ENCODE measurements at places on chromosomes 13 and 19. TPM values are rescaled to one million over a fixed set of nuclear protein-coding genes. Genes with fewer than 3 reads are reported as not detected.
A peak's percentile ranks its signal among the peaks of the same experiment; 100 is the strongest.

DNA sequence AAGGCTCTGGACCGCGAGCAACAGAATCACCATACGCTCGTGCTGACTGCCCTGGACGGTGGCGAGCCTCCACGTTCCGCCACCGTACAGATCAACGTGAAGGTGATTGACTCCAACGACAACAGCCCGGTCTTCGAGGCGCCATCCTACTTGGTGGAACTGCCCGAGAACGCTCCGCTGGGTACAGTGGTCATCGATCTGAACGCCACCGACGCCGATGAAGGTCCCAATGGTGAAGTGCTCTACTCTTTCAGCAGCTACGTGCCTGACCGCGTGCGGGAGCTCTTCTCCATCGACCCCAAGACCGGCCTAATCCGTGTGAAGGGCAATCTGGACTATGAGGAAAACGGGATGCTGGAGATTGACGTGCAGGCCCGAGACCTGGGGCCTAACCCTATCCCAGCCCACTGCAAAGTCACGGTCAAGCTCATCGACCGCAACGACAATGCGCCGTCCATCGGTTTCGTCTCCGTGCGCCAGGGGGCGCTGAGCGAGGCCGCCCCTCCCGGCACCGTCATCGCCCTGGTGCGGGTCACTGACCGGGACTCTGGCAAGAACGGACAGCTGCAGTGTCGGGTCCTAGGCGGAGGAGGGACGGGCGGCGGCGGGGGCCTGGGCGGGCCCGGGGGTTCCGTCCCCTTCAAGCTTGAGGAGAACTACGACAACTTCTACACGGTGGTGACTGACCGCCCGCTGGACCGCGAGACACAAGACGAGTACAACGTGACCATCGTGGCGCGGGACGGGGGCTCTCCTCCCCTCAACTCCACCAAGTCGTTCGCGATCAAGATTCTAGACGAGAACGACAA is 1.8 kb downstream of the PCDH17 start:
- no peak for DNase-seq

GRCh38 chr19:40283414-40284250 is 1.5 kb downstream of the AKT2 start:
- no peak for DNase-seq

- no peak for DNase-seq
These were observed 20.3 kb upstream of the RAP2A start for GRCh38 chr13:97413694-97414093.

GRCh38 chr19:37817180-37817981 is 38.0 kb upstream of the ZNF573 start:
- no peak for DNase-seq

DNA sequence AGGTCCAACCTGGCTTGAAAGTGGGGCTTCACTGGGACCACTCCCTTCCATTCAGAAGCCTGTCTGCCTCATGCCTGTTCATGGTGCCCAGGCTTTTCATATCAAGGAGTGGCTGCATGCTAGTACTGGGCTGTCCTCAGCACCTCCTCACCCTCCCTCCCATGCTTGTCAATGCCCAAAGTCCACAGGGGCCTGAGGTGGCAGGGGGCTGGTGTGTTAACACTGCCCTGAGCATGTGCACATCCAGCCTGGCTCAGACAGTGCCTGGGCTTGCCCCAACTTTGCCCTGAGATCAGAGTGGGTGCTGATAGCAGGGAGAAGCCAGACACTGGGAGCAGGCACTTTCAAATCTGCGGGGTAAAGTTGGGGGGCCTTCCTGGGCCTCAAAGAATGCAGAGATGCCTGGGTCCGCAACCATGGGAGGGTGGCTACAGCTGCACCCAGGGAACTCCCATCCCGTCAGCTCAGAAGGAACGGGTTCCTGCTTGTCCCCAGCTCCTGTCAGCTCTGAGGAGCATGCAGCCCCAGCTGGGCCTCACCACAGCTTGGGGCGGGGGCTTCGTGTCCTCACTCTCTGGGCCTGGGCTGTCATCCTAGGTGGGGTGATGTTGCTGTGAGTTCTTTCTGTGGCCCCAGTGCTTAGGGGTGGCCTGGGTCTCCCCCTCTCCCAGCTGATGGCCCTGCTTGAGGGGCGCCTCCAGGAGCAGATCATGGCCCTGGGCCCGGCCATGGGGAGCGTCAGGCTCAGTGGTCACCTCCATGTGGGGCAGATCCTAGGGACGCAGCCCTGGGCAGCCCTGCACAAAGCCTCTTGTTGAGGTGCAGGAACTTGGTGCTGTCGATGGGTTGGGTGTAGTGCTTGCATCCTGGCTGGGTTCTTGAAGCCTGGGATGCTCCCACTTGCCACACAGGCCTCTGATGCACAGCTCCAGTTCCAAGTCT is 830.6 kb upstream of the SLITRK5 start:
- no peak for DNase-seq

- no peak for DNase-seq
These were observed 14.5 kb downstream of the KPNA3 start for GRCh38 chr13:49777746-49778614.

- DNase-seq = peak; percentile 6
These were observed 1.4 kb downstream of the NOVA2 start for GRCh38 chr19:45972081-45972946.

The ATXN8OS gene
- not detected for total RNA-seq

The TPTE2 gene
- total RNA-seq = not detected
